ENCODE measurements at places on chromosomes 4 and X.

- peak; percentile 48 for DNase-seq
Observed at GRCh38 chrX:150035531-150035930, 97.2 kb upstream of the EOLA2 start.

DNA sequence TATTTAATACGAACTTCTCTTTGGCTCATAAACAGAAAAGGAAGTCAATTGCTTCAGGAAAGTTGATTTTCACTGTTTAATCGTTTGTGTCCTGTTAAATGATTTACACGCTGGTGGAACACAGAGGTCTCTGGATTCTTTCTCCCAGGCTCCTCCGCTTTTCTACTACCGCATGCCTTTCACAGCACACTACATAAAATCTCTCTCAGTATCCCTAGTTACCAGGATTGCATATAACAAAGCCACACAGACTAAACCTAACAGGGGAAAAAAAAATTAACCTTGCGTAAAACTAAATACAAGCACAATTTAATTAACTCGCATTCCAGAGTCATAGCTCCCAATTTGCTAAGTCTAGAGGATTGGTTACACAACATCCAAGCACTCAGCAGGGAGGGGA is 133.9 kb downstream of the CORIN start:
- peak; percentile 41 for DNase-seq

DNA sequence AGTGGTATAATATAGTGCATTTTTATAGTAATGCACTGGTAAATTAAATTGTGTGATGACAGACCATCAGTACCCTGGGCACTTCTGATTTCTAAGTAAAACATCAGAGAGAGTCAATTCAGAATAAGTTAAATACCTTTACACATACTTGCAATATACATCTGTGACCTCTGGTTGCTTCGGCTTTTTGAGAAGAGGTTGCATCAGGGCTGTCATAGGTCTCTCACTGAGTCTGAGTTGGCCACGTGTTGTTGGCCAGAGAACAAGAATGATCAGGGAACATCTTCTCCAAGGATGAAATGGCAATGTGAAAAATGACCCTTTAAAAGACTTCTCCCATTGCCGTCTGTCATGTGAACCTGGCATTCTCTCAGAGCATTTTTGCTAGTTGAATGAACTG is 36.9 kb upstream of the PUDP start:
- DNase-seq: peak; percentile 41

DNA sequence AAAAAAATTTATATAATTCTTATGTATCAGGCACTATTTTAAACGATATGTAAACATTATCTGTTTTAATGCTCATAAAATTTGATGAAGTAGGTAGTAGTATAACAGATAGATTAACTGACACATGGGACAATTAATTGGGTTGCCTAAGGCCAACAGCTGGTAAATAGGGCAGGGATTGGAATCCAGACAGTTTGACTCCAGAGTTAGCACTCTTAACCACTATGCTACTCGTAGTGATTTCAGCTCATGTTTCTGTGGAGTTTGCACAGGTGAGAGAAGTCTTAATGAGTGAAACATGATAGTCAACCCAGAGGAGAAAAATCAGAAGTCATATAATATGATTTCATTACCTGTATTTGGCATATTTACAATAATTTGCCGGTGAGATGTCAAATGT is 126.0 kb upstream of the WDFY3 start:
- DNase-seq: no peak

- no peak for DNase-seq
Observed at GRCh38 chrX:46185923-46186810, 359.1 kb downstream of the ZNF674 start.

GRCh38 chrX:44667771-44668170 is 125.1 kb upstream of the FUNDC1 start:
- DNase-seq: no peak

DNA sequence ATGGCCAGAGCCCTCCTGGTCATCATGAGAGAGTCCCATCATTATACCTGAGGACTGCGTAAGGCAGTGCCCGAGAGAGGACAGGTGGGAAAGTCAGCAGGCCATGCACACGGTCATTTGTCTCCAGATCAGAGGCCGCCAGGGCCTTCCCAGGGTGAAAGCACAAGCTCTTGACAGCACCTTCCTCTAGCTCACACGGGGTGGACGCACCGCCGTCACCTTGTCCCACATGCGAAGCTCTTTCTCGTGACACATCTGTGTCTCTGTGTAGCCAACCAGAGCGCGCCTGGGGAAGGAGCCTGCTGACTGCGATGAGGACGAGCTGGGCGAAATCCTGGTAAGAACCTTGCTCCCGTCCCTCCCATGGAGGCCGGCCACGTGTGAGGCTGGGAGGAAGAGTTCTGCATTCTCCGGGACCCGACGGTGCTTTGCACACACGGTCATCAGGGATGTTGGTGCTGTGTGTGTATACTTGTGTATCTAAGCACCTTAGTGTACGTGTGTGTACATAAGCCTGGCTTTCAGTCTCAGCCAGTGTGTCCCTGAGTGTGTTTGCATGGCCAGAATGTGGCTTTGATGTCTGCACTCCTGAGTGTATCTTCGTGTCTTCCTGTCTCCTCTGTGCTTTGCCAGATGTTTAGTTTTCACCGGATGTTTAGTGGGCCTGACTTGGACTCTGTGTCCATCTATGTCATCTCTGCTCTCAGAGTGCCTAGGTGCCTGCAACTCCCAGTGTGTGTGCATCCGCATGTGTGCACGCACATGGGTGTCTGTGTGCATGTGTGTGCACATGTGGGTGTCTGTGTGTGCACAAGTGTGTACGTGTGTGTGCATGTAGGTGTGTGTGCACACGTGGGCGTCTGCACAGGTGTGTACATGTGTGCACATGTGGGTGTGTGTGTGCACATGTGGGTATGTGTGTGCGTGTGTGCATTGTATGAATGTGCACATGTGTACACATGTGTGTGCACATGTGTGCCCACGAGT is 15.1 kb downstream of the ATP5ME start:
- DNase-seq: no peak

GRCh38 chrX:72041871-72042851 is 89.6 kb downstream of the RTL5 start:
- DNase-seq: no peak

DNA sequence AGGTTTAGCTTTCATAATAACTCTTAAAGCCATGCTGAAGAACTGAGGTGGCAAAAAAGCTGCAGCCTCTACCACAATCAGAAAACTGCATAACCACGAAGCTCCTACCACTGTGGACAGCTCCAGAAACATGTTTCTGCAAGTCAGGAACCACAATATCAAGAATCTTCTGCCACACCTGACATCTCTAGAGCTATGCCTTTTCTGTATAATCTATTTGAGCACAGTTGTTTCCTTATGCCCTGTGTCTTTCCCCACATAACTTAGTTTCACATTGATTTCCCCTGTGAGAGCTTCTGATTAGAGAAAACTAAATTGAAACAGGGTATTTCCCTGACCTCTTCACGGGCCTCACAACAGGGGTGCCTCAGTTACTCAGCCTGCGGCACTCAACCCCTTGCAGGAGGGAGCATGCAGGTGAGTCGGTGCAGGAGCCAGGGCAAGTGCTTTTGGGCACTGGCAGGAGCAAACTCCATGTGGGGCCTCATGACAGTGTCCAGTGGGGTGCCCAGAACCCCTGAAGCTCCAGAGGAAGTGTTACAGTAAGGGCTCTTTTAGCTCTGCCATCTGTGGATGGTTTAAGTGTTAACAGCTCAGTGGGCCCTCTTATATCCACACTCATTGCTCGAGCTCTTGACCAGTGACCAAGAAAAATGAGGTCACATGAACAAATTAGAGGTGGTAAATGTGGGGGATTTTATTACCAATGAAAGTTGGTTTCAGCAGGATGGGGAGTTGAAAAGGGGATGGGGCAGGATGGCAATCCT is 132.8 kb upstream of the BMP3 start:
- DNase-seq: no peak

DNA sequence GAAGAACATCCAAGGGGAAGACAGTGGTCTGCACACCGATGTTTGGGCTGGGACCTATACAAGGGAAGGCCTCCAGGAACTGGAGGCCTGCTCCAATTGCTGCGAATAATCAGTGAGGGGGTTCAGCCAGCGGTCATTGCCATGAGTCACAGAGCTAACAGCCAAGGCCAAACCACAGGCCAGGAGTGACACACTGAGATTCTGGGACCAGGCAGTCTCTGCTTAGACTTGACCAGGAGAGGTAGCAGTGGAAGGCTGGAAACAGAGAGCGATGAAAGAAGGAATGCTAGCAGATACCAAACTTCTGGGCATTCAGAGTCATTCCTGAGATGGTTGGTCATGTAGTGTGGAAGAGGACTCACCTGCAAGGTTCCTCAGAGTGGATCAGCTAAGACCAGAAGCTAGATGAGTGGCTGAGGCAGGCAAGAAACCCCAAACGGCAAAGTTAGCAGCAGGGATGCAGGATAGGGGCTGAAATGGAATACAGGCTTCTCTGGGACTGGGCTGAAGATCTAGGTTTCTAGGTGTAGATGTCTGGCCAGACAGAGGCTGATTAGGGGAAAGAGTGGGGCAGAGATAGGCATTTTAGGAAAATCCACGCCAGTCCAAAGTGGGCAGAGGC is 54.7 kb downstream of the CNGA2 start:
- DNase-seq: peak; percentile 52

- no peak for DNase-seq
Observed at GRCh38 chr4:86522349-86522748, 71.8 kb upstream of the PTPN13 start.

GRCh38 chr4:40662962-40663604 is 33.4 kb upstream of the RBM47 start:
- DNase-seq: peak; percentile 65

- DNase-seq: no peak
Observed at GRCh38 chr4:155515444-155516075, 138.8 kb upstream of the MAP9 start.

DNA sequence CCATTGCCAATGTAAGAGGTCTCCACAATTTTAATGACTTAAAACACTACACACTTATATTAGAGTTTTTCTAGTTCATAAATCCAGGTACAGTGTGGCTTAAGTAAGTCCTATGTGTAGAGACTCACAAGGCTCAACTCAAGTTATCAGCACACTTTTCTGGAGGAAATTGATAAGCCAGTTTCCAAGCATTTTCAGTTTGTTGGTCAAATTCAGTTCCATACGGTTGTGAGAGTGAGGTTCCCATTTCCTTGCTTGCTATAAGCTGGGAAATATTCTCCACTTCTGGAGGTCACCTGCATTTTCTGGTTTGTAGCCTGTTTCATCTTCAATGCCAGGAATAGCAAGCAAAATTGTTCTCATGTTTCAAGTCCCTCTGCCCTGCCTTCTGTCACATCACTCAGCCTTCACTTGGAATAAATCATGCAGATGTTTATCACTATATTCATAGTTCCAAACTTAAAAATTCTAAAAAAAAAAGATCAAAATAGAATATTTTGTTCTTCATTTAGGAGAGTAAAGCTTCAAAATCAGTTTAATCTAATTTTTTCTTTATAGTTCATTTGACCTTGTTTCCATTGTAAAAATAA is 1137.5 kb upstream of the INTU start:
- no peak for DNase-seq

DNA sequence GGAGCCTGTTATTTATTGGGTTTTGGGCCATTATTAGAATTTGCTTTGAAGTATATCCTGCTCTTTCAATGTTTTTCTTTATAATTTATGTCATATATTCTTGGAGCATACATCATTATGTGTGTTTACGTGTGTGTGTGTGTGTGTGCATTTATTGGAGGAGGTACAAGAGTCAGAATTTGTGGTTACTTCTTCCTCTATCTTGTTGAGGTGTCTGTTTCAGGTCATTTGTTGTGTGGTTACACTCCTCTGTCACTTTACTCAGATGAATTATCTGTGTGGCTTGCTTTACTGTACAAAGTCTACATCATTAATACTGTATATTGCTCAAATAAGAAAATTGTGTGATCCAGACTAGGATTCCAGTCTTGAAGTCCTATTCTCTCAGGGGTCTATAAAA is 1957.4 kb upstream of the TENM3 start:
- no peak for DNase-seq

DNA sequence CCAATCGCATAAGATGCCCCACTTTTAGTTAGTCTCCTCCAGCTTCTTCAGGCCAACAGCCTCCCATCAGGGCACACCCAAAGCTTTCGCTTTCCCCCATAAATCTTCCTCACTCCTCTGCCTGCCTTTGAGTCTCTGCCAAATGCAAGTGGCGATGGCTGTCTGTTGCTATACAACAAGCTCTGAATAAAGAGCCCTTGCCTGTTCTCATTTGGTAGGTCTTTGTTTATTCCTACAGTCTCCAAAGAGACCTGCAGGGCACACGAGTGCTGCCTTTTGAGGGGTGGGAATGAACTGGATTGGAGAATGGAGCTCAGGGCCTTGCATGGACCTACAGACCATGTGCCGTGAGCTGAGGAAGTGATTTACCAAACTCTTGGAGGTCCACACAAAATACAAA is 52.2 kb upstream of the SOD3 start:
- DNase-seq: no peak

DNA sequence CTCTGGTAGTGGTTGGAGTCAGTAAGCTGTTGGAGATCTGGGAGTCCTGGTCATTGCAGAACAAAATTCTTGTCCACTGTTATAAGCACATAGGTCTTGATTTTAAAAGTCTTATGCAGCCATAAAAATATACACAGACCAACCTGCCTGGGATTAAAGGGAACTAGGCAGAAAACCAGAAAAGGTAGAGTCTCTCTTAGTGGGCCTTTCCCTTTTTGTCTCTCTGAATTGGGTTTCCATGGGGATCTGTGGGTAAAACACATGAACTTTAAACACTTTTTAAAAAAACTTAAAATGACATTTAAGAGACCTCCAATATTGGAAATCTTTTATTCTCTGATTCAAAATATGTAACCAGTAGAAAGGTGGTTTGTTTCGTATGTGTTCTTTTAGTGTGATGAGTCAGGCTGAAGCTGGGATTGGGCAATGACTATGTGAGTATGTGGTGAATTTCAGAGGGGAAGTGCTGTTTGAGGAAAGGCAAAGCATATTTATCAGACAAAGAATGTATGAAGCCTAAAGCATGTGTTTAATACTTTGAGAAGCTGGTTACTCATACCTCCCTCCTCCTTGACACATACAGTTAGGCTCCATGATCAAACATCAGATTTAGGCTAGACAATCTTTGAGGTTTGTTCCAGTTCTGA is 29.6 kb downstream of the SLC16A2 start:
- peak; percentile 91 for DNase-seq

- peak; percentile 13 for DNase-seq
Observed at GRCh38 chrX:40912166-40912565, 173.1 kb upstream of the USP9X start.

DNA sequence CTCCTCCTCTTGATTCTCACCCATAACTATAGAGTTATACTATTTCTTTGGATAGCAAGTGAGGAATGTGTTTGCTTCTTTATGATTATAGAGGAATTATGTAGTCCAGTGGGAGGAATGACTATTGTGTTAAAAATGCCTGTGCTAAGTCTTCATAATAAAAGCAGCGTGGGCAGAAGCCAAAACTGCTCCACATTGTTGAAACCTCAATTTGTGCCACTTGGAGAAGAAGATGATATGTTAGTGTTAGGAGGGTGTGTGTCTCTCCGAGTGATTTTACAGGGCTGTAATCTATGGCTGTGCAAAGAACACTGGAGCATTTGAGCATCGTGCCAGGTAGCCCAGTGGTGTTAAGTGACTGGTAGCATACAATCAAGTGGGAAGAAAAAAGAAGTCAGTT is 74.3 kb downstream of the FRAS1 start:
- DNase-seq: peak; percentile 78

All from fibroblast of skin of right quadriceps (primary cell).